ENCODE measurements at places on chromosomes 5 and 9.

DNA sequence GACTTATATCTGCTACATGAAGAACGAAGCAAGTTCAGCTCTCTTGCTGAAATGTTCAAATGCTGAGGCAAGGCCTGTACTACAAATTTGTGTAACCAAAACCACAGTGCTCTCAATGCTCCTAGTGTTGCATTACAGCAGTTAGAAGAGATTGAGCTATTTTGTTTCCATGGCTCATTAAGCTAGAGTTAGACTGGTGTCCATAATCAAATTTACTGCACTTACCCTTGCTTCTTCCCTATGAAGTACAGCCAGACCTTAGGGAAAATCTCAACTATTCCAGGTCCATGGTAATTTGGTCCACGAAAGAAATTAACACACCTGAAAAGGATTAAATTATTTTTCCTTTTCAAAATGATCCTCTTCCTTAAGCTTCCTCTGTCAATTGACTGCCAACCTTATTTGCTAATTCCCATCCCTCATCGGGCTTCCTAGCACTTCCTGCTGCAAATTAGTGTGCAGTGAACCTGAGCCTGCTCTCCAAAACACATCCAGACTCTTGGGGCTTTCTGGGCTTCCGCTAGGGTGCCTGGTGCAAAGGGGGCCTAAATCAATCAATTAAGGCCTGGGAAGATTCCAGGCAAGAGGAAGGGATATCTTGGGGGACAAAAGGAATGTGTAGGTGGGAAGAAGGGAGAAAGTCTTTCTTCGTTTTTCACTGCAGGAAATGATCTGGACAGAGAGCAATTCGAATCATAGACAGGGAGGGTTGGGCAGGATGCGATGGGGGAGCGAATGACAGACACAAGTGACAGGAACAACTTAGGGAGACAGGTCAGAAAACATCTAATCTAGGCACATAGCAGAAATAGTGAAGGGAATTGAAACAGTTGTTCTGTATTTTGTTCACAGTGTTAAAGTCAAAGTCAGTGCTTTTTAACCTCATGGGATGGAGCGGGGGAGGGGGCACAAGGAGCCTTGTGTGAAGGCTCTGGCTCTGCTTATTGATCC lies 542.4 kb downstream of the RAB3C start:
- DNase-seq = no peak

- DNase-seq = no peak
Measured at GRCh38 chr5:140010798-140011197, 32.3 kb downstream of the NRG2 start.

DNA sequence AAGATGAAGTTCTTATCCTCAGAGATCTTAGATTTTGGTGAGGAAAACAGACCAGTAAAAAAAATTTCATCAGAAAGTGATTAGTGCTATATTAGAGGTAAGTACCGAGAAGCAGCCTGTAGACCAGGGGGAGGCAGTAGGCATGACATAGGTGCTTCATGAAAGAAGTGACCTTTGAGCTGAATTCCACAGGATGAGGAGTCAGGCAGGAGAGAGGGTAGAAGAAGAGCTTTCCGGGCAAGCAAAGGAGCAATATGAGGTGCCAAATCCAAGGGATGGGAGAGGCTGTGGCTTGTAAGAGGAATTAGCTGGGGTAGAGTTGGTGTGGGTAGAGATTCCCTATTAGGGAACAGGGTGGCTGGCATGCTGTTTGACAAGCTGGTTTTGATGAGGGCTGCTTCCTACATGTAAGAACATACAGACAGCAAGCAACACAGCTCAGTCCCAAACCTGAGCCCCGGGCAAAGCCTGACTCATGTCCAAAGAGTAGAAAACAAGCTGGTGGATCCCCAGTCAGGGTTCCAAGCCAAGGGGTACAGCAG lies 48.4 kb upstream of the PWWP2A start:
- no peak for DNase-seq

DNA sequence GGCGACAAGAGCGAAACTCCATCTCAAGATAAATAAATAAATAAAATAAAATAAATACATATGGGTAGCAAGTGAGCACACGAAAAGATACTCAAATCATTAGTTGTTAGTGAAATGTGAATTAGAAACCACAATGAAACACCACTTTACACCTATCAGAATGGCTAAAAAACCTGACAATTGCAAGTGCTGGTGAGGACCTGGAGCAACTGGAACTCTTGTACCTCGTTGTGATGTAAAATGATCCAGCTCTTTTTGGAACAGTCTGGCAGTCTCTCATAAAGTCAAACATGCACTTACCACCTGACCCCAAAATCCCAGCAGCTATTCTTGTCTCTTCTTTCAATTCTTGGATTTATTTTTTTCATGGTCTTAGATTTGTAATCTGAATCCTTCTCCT lies 69.2 kb upstream of the FBXW11 start:
- DNase-seq = no peak

GRCh38 chr5:44336708-44337107 lies 52.5 kb downstream of the FGF10 start:
- no peak for DNase-seq

DNA sequence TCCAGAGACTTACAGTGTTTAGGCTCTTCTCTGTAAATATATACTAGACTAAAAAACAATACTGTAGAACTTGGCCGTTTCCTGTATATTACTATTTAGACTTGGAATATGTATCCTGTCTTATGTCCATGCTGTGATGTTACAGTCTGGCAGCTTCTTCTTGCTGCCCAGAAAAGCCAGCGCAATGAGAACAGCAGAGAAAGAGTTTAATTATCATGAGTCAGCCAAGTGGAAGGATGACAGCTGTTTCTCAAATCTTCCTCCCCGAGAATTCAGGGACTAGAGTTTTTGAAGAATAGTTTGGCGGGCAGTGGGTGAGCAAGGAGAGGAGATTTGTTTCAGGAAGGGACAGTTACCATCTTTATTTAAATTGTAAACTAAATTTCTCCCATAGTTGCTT lies 37.5 kb downstream of the NAA35 start:
- DNase-seq = no peak

- DNase-seq = no peak
Measured at GRCh38 chr5:32020271-32020670, 153.8 kb downstream of the GOLPH3 start.

DNA sequence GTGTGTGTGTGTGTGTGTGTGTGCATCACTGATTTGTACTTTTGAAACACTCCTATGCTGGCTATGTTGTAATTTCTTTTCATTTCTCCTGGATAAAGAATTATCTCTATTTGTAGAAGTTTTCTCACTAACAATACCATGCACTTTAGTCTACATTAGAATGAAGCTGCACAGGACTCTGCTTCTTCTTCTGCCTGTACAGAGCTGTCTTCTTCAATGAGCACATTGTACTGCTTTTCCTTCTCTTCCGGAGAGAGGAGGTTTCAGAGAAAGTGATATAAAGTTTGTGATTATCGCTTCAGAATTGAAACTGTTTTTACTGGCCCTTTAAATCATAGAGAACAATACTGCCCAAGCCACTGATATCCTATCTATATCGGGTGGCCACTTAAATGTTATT lies 677.0 kb downstream of the NR2F1-AS1 start:
- DNase-seq = no peak

GRCh38 chr5:114339108-114339507 lies 22.8 kb upstream of the KCNN2 start:
- no peak for DNase-seq

- DNase-seq = no peak
Measured at GRCh38 chr5:98492258-98492657, 281.2 kb upstream of the RGMB start.

- DNase-seq = no peak
Measured at GRCh38 chr5:68657055-68657961, 436.5 kb upstream of the SLC30A5 start.

GRCh38 chr5:36777105-36777757 lies 99.3 kb upstream of the NIPBL start:
- DNase-seq = no peak

- no peak for DNase-seq
Measured at GRCh38 chr5:93599399-93600120, 16.5 kb downstream of the NR2F1 start.

GRCh38 chr9:93198838-93199625 lies 15.1 kb downstream of the WNK2 start:
- no peak for DNase-seq

GRCh38 chr5:16489322-16489791 lies 23.8 kb upstream of the ZNF622 start:
- no peak for DNase-seq

- DNase-seq = no peak
Measured at GRCh38 chr5:9549941-9550340, 4.1 kb upstream of the SEMA5A start.

DNA sequence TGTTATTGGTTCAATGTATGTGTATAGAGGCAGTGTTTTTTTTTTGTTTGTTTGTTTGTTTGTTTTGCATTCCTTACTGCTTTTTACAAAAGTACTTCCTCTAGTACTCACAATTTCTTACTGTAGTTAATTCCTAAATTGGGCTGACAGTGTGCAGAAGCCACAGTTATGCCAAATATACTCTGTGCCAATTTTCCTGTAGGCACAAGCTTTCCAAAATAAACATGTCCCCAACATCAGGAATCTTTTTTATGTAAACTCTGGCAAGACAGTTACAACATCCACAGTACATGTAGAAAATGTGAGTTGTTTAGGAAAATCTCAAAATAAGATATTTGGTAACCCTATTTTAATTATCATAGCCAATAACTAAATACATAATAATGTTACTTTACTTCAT lies 161.6 kb upstream of the TSLP start:
- no peak for DNase-seq

GRCh38 chr5:6712142-6712576 lies 1.1 kb upstream of the TENT4A start:
- no peak for DNase-seq

DNA sequence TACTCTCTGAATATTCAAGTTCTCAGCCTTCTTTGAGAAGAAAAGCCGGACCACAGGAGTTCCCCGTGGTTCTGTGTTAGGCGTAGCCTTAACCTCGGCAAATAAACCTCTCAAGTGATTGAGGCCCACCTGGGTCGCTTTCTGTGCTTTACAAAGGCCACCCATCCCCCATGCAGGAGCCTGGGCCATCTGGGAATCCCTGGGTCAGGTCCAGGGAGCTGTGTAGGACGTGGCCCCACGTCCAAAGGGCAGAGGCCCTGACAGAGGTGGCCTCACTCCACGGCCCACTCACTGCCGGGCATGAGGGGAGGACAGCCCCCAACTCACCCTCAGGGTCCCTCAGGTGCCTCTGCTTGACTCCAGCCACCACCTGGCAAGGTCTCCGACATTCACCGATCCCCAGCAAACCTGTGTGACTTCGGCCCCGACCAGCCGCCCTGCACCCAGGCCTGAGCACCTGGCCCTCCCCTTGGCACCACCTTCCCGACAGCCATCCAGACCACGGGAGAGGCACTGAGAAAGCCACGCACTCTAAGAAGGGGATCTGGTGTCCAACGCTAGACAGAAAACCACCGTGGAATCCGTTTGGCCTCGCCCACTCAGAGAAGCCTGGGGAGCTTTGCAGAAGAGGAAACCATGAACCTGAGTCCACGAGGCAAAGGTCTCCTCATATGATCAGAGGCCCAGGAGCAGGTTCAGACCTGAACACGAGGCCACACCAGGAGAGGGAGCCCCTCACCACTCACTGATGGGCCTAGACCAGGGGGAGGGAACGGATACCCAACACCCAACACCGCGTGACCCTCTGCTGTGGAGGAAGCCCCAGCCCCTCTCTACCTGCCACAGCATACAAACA lies 4.5 kb downstream of the SLC12A7 start:
- no peak for DNase-seq

GRCh38 chr9:3962971-3963642 lies 336.8 kb downstream of the GLIS3 start:
- DNase-seq = no peak

- DNase-seq = peak; percentile 27
Measured at GRCh38 chr9:94681508-94681907, 42.2 kb upstream of the FBP1 start.

- DNase-seq = no peak
Measured at GRCh38 chr5:26482076-26482809, 556.1 kb downstream of the CDH9 start.

GRCh38 chr5:120538149-120538548 lies 74.0 kb downstream of the PRR16 start:
- no peak for DNase-seq

GRCh38 chr5:173204185-173204979 lies 30.6 kb downstream of the NKX2-5 start:
- no peak for DNase-seq

GRCh38 chr9:7125231-7125630 lies 367.5 kb downstream of the KDM4C start:
- DNase-seq = no peak

DNA sequence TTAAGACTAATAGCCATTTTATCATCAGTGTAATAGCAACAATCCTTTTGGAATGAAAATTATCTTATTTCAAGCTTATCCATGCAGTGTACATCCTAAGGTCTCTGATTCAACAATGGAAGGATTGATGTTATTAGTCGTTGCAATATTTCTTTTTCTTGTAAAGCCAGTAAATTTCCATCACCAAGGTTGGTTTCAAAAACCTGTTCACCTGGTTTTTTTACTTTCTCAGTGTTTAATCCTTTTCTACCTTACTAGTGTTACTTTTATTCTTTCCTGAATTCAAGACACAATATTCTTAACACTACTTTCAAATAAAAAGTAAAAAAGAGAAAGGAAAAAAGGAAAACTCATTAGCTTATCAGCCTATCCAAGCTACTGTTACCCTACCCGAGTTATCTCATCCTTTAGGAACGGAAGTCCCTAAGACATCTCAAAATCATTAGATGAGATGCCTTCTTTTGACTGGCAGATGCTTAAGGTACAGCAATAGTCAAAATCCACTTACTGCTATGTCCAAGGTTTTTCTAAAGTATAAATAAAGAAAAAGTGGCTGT lies 5.4 kb downstream of the ZFR start:
- DNase-seq = no peak

- no peak for DNase-seq
Measured at GRCh38 chr9:115058175-115058574, 59.8 kb downstream of the TNC start.

GRCh38 chr5:22277006-22277405 lies 576.1 kb downstream of the CDH12 start:
- DNase-seq = no peak

GRCh38 chr5:56148453-56148971 lies 84.6 kb downstream of the ANKRD55 start:
- no peak for DNase-seq

DNA sequence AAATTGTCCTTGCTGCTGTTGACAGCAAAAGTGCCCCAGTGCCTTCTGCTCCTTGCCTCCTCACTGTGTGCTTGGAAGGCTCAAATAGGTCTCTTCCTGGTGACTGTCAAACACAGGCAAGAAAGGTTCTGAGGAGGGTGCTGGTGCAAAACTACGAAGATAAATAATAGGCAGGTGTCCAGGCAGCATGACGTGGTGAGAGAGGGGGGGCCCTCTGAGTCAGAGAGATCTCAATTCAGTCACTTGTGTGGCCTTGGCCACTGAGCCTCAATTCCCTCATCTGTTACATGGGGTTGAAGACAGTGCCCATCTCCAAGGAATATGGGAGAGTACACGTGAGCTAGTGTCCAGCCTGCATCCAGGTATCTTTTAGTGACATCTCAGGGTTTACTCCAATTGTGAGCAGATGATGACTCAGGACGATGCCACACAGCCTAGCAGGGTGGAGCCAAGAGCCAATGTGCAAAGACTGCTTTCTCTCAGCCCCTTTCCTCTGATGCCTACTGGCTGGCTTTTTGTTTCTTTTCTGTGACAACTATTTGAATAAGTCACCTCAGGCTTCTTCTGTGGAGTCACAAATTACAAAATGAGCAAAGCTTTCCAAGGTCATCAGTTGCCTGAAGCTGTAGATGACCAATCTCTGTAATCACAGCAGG lies 29.7 kb upstream of the SMIM32 start:
- no peak for DNase-seq

Data from stimulated activated CD4-positive, alpha-beta T cell treated with anti-CD3 and anti-CD28 coated beads, TNF-alpha, amount 100 ng/mL, for 1 hour (primary cell).